ENCODE measurements at places on chromosomes 7 and 10. TPM values are rescaled to one million over a fixed set of nuclear protein-coding genes. Genes with fewer than 3 reads are reported as not detected.

GRCh38 chr7:39890411-39890810 lies 59.6 kb upstream of the CDK13 start:
- no peak for DNase-seq

Gene ACBD7
- 1.9 TPM for total RNA-seq

Gene SMIM30
- total RNA-seq = 43.3 TPM

- DNase-seq = no peak
Observed at GRCh38 chr7:107989618-107990373, 13.2 kb downstream of the LAMB1 start.

DNA sequence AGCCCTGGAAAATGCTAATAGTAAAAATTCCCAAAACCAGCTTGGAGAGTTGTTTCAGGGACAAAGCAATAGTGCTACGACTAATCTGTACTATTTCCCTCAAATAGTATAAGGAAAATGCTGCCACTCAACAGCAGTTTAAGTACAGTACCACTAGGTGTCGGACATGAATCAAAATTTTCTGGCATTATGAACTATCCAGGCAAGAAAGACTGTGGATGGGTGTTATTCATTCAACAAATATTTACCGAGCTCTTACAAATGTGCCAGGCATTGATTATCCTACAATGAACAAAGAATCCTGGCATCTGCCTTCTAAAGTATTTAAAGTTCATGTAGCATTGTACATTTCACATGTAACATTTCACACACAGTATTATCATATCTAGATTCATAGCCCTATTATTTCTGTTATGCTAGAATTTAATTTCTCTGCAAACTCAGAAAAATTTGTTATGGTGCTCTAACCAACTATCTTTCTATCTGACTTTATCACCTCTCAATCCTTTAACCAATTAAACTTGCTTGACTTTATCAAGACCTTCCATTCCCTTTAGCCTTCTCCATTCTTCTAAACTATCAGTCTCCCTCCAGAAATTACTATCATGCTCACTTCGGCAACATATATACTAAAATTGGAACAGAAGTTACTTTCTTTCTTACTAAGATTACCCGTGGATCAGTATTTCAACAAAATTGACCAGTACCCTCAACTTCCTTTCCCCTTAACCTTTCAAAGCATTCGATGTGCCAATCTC lies 80.6 kb downstream of the ARHGAP21 start:
- DNase-seq = no peak

Gene FGFBP3
- total RNA-seq = 5.2 TPM

DNA sequence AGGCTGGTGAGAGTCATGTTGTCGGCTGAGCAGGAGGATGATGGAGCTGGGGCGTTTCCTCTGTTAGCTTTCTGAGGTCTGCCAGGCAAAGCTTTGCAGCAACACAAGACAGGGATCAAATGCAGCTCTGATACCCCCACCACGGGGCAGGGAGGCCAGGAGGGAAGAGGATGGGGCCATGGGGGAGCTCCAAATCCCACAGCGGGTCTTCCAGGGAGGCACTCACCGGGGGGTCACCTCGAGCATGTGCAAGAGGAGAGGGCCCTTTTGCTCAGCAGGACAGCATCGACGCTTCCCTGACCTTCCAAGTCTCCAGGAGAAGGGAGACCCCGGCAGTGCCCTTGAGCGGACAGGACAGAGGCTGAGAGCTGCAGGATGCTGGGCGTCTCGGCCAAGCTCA lies 127.5 kb downstream of the WDR37 start:
- DNase-seq = no peak

GRCh38 chr7:81573128-81573527 lies 196.7 kb downstream of the HGF start:
- no peak for DNase-seq

Gene NSUN6
- 10.6 TPM for total RNA-seq

DNA sequence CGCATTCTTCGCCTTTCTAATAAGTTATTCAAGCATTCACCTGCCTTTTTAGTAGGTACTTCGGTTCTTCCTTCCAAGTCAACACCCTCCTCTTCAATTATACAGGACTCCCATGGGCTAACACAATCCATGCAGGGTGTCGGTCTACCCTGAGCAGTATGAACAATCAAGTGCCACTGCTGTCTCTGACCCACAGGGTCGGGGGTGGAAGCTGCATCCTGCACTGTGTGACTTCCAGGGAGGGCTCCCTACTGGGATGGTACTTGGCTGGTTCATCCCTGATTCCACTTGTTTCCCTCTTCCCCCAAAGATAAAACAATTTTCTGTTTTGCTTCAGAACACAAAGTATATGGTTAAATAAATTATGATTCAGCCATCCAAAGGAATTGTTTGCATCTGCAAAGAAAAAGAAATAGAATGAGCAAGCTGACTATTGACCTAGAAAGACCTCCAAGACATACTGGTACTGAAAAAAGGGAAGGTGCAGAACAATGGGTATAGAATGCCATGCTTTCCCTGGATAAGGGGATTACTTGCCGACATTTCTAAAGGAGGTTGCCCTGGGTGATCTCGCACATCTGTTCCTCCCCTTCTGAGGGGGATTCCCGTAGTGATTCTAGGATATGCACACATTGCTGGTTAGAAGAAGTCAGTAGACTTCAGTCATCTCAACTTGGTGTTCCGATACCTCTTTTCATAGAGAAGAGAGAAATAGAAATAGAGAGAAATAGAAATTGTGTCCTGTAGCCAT lies 89.1 kb upstream of the AGR3 start:
- DNase-seq = peak; percentile 52

GRCh38 chr7:129969881-129970446 lies 17.2 kb upstream of the UBE2H start:
- DNase-seq = no peak

GRCh38 chr7:153245809-153246208 lies 486.3 kb downstream of the ACTR3B start:
- DNase-seq = no peak

GRCh38 chr10:133132473-133133291 lies 27.3 kb upstream of the KNDC1 start:
- peak; percentile 44 for DNase-seq

Gene MYH16
- not detected for total RNA-seq

GRCh38 chr7:101728128-101728527 lies 89.3 kb upstream of the CUX1 start:
- DNase-seq = no peak

- DNase-seq = no peak
Observed at GRCh38 chr10:89699581-89700064, 1.8 kb upstream of the KIF20B start.

Gene PTF1A
- total RNA-seq = not detected

- no peak for DNase-seq
Observed at GRCh38 chr7:70529914-70530585, 601.9 kb upstream of the GALNT17 start.

DNA sequence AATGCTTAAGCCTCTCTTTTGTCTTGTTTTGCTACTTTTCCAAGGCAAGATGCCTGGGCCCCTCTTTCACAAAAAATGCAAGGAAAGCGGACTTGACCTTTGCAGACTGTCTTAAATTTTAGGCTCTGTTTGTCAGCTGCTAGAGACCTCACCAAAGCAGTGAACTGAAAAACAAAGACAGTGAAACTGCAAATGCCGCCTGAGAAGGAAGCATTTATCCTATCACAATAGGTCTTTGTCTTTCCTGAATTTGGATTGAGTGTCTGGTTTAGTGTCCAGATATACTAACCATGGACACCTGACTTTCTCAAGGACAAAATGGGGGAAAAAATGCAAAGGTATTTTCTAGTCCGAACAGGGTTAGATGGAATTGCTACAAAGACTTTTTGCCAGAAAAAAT lies 256.9 kb downstream of the INHBA start:
- no peak for DNase-seq

Gene UCN3
- total RNA-seq = not detected

Gene CLDN12
- 43.7 TPM for total RNA-seq

DNA sequence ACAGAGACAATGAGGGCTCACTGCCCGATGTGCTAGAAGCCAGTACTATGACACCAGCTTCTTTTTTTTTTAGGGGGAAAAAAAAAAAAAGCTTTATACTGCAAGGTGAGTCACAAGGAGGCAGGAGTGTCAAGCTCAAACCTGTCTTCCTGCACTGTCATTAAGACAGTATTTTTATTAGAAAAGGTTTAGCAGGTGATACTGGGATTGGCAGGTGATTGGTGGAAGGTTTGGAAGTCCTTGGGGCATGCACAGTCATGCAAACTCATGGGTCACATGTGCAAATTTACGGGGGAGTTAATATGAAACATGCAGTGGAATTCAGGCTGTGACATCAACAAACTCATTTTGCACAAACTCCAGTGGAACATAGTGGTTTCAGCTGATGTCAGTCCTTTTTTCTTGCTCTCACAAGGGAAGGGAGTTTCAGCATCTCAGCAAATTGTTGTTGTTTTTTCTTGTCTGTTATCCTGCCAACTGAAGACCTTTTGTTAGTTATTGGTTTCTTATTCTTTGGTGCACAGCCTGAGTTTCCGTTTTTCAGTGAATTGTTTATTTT lies 530.6 kb downstream of the ANKRD7 start:
- DNase-seq = no peak

Gene HIPK2
- total RNA-seq = 95.1 TPM

- no peak for DNase-seq
Observed at GRCh38 chr7:3172768-3173280, 128.2 kb upstream of the SDK1 start.

- DNase-seq = no peak
Observed at GRCh38 chr7:46035166-46035565, 114.1 kb upstream of the IGFBP3 start.

- peak; percentile 78 for DNase-seq
Observed at GRCh38 chr7:41886262-41886900, 183.5 kb upstream of the INHBA start.

Gene NRCAM
- 10.3 TPM for total RNA-seq

DNA sequence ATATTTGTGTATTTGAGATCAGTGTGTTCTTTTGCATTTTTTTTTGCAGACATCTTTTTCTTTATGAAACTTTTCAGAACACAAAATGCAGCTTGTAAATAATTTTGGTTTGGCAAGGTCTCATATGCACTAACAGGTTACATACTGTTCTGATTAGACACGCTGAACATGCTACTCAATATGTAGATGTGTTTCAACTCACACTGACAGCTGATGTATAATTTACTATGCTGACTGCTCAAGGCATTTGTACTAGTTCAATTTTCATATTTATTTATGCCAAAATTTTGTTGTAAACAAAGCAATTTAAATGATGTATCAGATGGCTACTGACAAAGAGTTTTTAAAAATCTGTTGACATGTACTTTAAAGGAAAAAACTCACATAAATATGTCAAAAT lies 123.8 kb downstream of the TFEC start:
- no peak for DNase-seq

DNA sequence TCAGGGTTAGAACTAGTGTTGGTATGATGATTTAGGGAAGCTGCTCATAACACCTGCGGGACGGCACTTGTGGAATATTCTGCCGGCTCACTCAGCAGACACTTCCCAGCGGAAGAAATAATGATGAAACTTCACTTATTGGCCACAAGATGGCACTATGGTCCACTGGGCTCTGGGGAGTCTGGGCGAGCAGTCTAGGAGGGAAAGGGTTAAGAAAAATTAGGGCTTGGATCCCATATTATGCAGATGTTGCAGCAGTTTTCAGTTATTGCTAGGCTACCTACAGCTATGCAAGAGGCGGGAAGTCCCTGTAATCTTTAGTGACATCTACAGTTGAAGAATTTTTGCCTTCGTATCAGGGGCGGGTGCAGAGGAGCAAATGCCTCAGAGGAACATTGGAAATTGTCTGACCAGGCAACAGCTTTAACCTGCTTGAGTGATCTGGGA lies 238.7 kb upstream of the PRSS58 start:
- DNase-seq = no peak

DNA sequence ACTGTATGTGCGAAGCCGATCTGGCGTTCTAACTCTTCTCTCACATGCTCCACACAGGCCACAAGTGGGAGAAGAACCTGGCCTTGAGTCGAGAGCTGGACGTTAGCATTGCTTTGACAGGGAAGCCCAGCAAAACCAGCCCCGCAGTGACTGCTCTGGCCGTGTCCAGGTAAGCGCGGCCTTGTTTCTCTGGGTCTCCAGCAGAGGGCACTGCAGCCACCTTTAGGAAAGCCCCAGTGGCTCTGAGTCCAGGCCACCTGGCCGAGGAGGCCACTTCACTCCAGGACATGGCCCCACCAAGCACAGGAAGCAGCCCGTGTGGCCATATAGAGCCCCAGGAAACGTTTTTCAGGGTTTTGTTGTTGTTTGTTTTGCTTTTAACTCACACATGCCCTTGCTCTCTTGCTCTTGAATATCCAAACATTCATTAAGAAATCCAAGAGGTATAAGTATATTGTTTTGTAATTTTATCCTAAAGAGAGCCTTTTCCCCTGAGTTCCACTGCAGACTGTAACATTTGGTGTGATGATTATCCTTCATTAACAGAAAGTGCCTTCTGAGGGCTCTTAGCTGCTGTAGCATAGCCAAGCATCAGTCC lies 41.8 kb upstream of the LRRC18 start:
- DNase-seq = peak; percentile 95

Gene DNAJC30
- total RNA-seq = 9.0 TPM

DNA sequence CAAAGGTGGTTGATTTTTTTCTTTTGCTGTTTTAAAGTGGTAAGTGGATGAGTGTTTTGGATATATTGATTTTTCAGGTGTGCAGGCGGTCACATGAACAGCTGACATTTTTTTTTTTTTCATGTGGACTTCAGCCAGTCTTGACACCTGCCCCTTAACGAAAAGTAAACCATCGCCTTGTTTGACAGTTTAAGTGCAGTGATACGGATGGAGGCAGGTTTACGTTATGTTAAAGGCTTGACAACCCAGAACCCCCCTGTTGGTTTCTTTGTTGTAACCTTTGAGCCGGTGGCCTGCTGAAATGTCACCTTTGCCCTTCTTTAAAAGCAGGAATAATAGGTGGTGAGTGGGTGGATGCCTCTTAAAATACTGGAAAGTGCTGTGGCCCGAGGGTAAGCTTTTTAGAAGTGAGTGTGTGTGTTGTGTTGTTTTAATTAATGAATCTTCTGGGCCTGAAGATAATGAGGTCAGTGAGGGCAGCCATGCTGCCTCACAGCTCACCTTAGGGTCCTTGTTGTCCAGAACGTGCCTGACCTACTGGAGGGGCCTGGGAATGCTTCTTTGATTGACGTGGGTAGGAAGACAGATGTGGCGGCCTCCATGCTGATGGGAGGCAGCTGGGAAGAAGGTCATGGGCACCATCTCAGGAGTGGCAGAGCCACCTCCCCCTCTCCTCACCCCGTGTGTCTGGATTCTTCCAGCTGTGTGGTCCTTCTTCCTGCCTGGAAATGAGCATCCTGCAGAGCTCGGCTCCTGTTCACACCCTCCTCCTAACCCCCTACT lies 69.8 kb downstream of the TCF7L2 start:
- no peak for DNase-seq

DNA sequence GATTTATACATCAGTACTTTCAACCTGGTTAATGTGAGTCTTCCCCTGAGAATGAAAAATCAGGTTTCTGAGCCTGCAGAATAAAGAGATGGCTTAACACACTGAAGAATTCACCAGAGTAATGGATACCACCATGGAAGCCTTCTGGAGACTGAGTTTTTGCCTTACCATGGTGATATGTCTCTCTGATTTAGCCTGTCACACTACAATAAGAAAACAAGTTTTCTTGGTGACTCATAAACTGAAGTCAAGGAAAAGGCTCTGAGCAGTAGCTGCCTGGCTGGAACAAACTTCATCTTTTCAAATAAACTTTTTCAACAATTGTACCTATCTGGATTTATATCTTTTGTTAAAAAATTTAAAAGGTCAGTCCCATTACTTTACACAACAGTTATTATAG lies 229.0 kb downstream of the PRPF18 start:
- DNase-seq = no peak

Gene AMZ1
- total RNA-seq = 0.76 TPM
